Brain (organoid and tissue), 16 donors: ENCODE measurements at places on chromosomes 16 and 17. TPM values are rescaled to one million over a fixed set of nuclear protein-coding genes. Genes with fewer than 3 reads are reported as not detected.

The MLKL gene
- 0.85 TPM for polyA plus RNA-seq

The ENPP7 gene
- not detected for polyA plus RNA-seq

The RND2 gene
- 30.3 TPM for polyA plus RNA-seq

The DPEP3 gene
- polyA plus RNA-seq: 0.15 TPM

The KRTAP3-2 gene
- not detected for polyA plus RNA-seq

The KRT12 gene
- polyA plus RNA-seq: not detected

The DEXI gene
- 71.5 TPM for polyA plus RNA-seq

The AOC3 gene
- polyA plus RNA-seq: 1.1 TPM

The TMEM186 gene
- polyA plus RNA-seq: 12.4 TPM

The CCL4L2 gene
- not detected for polyA plus RNA-seq

The MAP2K6 gene
- polyA plus RNA-seq: 5.8 TPM

The CSF3 gene
- 0.25 TPM for polyA plus RNA-seq

The SHBG gene
- polyA plus RNA-seq: 2.3 TPM

The ANKFN1 gene
- 0.41 TPM for polyA plus RNA-seq

The CWC25 gene
- 9.2 TPM for polyA plus RNA-seq

The ITGAX gene
- polyA plus RNA-seq: 0.95 TPM

The DLX3 gene
- not detected for polyA plus RNA-seq

The SLC12A4 gene
- polyA plus RNA-seq: 28.3 TPM

The FSCN2 gene
- 1.3 TPM for polyA plus RNA-seq

The PDPR gene
- polyA plus RNA-seq: 23.4 TPM

The ELOB gene
- polyA plus RNA-seq: 647 TPM

The CES5A gene
- polyA plus RNA-seq: not detected

The SCIMP gene
- 0.44 TPM for polyA plus RNA-seq

The ZNF205 gene
- 25.2 TPM for polyA plus RNA-seq

The LITAFD gene
- polyA plus RNA-seq: not detected

The CPHXL2 gene
- polyA plus RNA-seq: not detected

The KRT9 gene
- not detected for polyA plus RNA-seq

The HOXB5 gene
- 234 TPM for polyA plus RNA-seq

The KRTAP1-5 gene
- not detected for polyA plus RNA-seq

The CTRB1 gene
- not detected for polyA plus RNA-seq

The PDF gene
- 7.8 TPM for polyA plus RNA-seq

The SLC6A4 gene
- polyA plus RNA-seq: 0.32 TPM

The GDPD1 gene
- polyA plus RNA-seq: 11.7 TPM

The TMEM106A gene
- 2.0 TPM for polyA plus RNA-seq

The SARM1 gene
- polyA plus RNA-seq: 55.8 TPM

The PRSS8 gene
- 8.7 TPM for polyA plus RNA-seq

The RASL10B gene
- 12.6 TPM for polyA plus RNA-seq

The PNMT gene
- 2.9 TPM for polyA plus RNA-seq

The SLC35G6 gene
- not detected for polyA plus RNA-seq

The MMP25 gene
- polyA plus RNA-seq: 0.34 TPM

The FAM117A gene
- 13.0 TPM for polyA plus RNA-seq

The GRAPL gene
- polyA plus RNA-seq: not detected

The ALOX15B gene
- polyA plus RNA-seq: 0.12 TPM

The SCGB1C2 gene
- polyA plus RNA-seq: not detected

The KRTAP16-1 gene
- not detected for polyA plus RNA-seq

The TXNDC11 gene
- 19.8 TPM for polyA plus RNA-seq

The CD300H gene
- not detected for polyA plus RNA-seq

The KRTAP2-3 gene
- polyA plus RNA-seq: not detected

The HSPB9 gene
- polyA plus RNA-seq: 0.54 TPM

The GPS1 gene
- polyA plus RNA-seq: 231 TPM
